ENCODE measurements at places on chromosomes 5 and 9.

- no peak for DNase-seq
Observed at GRCh38 chr9:16515207-16515606, 355.3 kb downstream of the BNC2 start.

- DNase-seq: peak; percentile 97
Observed at GRCh38 chr5:177429248-177430040, 3.0 kb downstream of the GRK6 start.

DNA sequence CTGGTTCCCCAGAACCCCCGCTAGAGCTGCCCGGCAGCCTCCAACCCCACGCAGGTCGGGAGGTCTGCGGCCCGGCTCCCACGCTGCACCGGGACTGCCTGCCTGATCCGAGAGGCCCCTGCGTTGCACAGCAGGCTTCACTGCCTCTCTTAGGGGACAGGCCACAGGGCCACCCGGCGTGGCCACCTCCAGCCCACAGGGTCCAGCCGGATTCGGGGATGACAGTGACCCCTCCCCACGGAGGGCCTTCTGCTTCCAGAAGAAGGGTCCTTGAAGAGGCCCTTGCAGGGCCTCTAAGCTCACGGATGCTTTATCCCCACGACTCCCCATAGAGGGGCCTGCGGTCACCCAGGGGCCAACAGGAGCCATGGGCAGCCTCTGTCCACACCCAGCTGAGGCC lies 66.1 kb upstream of the PPP1R26 start:
- DNase-seq: no peak

- DNase-seq: peak; percentile 94
Observed at GRCh38 chr9:123338710-123339665, 17.0 kb upstream of the CRB2 start.

- DNase-seq: peak; percentile 43
Observed at GRCh38 chr5:119342406-119342805, 13.4 kb upstream of the TNFAIP8 start.

All from inflammatory macrophage (primary cell).